ENCODE measurements at places on chromosomes 5 and 9.
A peak's percentile ranks its signal among the peaks of the same experiment; 100 is the strongest.

- no peak for DNase-seq
Observed at GRCh38 chr9:35813434-35814105, 1.3 kb downstream of the HINT2 start.

DNA sequence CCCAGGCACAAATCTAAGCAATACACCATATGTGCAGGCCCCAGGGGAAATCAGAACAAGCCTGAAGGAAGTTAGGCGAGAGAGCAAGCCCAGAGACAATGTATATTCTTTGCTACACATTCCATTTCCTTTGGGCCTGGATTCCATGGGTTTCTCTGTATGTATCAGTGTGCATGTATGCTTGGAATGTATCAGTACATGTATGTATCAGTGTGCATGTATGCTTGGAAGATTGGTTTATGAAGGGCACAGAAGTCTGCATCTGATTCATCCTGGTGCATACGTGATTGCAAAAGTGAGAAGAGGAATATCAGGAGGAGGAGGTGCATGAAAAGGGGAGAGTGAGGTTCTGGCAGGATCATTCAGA lies 232.6 kb upstream of the ANKRD55 start:
- no peak for DNase-seq

GRCh38 chr5:180860273-180860886 lies 696 bp downstream of the ZFP62 start:
- peak; percentile 15 for DNase-seq

- no peak for DNase-seq
Observed at GRCh38 chr5:11012295-11012694, 251.3 kb upstream of the DAP start.

DNA sequence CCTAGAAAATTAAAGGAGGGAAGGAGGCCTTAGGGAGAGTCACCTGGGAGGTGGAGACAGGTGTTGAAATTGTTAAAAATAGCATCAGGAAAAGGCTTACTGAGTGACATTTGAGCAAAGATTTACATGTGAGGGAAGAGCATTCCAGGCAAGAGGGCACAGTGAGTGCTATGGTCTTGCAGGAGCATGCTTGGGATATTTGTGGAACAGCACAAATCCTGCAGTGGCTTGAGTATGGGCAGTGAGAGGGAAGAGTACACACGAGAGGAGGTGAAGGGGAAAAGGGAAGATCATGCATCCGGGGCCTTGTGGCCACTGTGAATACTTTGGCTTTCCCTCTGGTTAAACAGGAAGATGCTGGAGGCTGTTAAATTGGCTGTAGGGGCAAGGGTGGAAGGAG lies 36.6 kb downstream of the ACER2 start:
- no peak for DNase-seq

GRCh38 chr9:129761293-129761900 lies 8.6 kb upstream of the PTGES start:
- no peak for DNase-seq

GRCh38 chr5:143209881-143210395 lies 193.5 kb downstream of the NR3C1 start:
- DNase-seq, result no peak

GRCh38 chr5:95788493-95788892 lies 34.0 kb downstream of the GLRX start:
- no peak for DNase-seq

GRCh38 chr9:15032860-15033259 lies 122.6 kb upstream of the FREM1 start:
- no peak for DNase-seq

DNA sequence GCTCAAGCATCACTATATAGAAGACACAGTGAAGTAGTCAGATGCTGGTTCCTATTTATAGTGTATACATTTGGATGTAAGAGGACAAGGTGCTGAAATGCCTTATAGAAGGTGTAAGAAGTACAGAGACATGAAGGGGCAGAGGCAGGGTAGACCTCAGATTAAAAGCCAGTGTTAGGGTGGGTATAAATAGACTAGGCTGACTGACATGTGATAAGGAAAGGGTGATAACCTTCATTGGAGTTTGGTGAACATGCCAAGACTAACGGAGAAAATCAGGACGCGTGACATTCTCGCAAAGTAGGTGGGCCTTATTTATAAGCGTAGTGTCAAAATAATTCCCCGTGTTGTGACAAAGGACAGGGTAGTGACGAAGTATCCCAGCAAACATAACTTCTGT lies 59.1 kb upstream of the HRH2 start:
- no peak for DNase-seq

GRCh38 chr5:18078157-18078556 lies 443.9 kb downstream of the TAF11L14 start:
- no peak for DNase-seq

GRCh38 chr9:95580812-95581761 lies 64.3 kb upstream of the PTCH1 start:
- no peak for DNase-seq

GRCh38 chr9:69229367-69229766 lies 55.3 kb downstream of the TJP2 start:
- no peak for DNase-seq

DNA sequence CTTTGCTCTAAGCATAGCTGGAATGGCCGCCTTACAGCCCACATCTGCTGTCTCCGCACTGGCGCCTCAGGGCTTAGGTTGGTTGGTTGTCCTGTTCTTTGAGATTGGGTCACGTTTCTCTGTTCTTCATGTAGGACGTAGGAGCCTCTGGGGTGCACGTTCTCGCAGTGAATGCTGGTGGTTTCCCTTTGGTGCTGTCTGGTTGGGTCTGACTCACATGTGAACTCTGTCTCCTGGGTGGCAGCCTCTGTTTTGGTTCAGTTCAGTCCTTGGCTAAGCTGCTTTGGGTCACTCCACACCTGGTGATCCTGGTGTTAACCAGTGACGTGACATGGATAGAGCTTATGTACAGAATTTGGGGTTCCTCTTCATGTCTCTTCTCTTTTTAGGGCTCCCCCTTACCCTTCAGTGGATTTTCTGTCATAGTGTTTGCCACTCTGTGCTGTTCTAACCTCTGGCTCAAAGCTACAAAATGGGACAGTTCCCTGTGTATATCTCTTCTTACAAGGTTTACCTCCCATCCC lies 12.6 kb upstream of the LPCAT1 start:
- DNase-seq, result no peak

GRCh38 chr9:97640325-97640724 lies 6.7 kb downstream of the NCBP1 start:
- DNase-seq, result no peak

DNA sequence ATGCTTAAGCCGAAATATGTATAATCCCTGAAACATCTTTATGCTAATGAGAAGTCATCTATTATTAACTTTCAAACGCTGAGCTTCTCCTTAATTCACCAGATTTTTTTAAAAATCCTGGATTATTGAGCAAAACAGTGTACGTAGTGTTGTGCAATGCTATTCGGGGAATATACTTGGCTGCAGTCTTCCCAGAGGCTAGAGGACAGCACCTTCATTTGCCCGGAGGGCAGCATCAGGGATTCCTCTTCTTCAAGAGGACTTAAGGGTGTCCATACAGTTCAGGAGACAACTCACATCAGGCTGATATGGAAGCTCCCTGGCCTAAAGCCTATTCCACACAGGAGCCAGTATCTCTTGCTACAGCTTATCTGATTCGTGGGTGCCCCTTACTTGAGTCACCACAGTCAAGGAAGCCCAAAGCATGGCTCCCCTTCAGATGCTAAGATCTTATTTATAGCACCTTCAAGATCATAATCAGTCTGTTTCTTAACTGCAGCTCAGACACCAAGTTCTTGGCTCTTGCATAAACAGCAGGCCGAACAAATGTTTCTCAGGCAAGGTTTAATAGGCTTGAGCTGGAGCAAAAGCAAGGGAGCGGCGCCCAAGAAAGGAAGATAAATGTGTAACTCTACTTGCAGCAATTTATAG lies 29.4 kb downstream of the NUTM2F start:
- no peak for DNase-seq

DNA sequence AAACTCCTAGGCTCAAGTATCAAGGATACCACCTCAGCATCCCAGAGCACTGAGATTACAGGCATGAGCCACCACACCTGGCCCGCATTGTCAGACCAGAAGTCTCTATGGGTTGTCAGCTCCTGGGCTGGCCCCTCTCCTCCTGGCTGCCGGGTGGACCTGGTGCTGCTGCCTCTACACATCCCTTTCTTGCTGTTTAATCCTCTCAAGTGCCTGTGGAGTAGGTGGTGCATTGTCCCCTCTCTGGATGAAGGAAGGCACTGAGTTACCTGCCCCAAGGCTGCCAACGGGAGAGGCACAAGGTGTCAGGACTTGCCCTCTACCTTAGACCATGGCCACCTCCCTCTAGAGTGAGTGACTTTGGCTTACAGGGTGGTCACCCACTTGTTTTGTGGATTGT lies 37.4 kb downstream of the PHF2 start:
- no peak for DNase-seq

- no peak for DNase-seq
Observed at GRCh38 chr9:78525986-78526560, 229.1 kb downstream of the PSAT1 start.

DNA sequence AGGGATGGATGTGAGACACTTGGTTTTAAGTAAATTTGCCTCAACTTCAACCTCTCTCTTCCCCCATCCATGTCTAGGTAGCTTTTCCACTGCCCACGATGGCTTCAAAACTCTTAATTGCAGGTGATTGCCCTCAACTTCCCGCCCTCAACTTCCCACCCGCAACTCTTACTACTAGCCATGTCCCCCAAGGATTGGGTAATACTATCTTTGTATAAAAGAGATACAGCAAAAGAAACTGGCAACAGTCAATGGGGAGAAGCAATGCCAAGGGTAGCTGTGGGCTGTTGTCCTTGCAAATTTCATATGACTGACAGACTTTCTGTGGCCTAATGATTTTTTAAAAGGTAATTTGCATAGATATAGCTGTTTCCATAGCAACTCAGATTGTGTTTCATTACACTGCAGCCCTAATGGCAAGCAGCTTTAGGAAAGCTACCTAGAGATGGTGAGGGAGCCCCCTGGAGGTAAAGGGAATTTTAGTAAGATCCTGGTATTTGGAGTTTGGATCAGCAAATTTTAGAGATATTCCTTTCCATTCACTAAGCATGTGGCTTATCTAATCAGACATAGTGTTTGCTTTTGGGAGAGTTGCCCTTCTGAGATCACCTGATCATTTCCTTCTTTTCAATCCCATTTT lies 421.5 kb upstream of the DAP start:
- DNase-seq, result peak; percentile 49

DNA sequence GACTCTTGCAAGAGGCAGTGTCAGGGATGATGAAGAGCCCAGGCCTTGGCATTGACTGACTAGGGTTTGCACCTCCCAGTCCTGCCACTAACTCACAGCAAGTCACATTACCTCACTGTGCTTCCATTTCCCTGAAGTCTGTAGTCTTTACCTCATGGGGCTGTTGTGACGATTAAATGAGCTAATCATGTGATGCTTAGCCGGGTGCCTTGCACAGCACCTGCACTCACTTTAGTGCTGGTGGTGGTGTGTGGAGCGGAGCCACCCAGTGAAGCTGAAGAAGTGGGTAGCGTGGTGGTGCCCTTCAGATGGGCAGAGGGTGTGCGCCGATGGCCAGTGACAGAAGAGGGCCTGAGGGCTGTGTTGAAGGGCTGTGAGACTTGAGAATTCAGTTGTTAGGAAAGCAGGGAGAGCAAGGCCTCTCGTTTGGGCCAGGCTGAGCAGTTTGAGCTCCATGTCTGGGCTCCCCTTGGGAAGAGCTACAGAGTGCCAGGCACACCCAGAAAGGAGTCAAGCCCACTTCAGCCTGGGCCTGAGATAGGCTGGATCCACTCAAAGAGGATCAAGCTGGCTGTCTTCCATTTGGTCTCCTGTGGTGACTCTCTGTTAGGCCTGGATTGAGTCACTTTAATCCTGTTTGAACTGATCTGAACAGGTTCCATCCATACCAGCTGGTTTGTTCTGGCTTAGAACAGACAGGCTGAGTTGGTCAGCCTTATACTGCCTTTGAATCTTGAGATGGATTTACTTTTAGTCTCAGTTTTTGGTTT lies 42.5 kb downstream of the RALGPS1 start:
- DNase-seq, result no peak

DNA sequence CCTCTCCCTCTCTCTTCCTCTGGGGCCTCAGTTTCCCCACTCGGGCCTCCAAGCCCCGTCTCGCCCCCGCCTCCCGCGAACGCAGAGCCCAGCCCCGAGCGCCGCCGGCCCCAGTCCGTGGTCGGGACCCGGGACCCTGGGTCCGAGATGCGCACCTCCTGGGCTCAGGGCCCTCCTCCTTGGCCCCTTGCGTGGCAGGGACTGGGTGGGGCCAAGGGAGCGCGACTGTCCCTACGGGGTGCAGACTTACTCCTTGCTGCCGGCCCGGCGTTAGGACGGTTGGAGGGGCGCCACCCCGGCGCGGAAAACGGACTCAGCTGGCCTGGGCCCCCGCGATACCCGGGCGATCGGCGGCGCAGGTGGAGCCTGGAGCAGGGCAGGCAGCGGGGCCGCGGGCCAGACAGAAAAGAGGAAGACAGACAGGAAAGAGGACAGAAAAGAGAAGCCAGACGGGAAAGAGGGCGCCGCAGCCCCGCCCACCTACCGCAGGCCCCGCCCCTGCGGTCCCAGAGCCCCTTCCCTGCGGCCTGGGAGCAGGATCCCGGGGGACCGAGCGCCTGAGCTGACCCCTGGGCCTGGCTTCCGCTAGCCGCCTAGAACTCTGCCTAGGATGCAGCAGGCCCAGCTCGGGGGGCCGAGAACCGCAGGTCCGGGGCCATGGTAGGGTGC lies at the start of gene GBGT1:
Gene GBGT1 (minus strand): TSS at position 411 of the 669 bp plus-strand sequence. CDS start 1,502 bp downstream, outside the sequence.
- DNase-seq, result peak; percentile 76

DNA sequence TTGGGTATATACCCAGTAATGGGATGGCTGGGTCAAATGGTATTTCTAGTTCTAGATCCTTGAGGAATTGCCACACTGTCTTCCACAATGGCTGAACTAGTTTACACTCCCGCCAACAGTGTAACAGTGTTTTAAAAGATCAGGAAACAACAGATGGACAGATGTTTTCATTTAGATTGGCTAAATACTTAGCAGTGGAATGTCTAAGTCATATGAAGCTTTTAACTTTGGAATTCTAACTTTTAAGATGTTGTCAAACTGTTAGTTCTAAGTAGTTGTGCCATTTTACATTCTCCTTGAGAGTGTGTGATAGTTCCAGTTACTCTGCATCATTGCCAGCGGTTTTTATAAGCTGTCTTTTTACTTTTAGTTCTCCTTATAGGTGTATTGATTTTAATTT lies 688.8 kb downstream of the SEMA5A start:
- no peak for DNase-seq

GRCh38 chr5:147957901-147958300 lies 51.6 kb upstream of the C5orf46 start:
- DNase-seq, result no peak

GRCh38 chr9:5652821-5653220 lies 23.9 kb downstream of the RIC1 start:
- no peak for DNase-seq

GRCh38 chr5:103513701-103514100 lies 48.9 kb downstream of the NUDT12 start:
- DNase-seq, result no peak

DNA sequence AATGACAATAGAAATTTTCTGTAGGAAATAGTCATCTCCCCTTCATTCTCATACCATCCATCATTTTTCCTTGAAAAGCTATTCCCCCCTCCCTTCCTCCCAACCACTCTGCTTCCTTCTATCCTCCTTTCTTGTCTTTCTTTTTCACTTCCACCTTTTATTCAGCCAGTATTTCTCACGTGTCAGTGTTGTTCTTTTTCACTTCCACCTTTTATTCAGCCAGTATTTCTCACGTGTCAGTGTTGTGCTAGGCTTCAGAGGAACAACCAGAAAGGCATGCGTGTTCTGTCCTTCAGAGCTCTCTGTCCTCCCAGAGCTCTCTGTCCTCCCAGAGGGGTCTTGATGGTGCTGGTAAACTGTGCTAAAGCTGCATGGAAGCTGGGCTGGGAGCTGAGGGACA lies 419.6 kb downstream of the GADD45G start:
- DNase-seq, result no peak

Data from endothelial cell (in vitro differentiated cells).